ENCODE measurements at places on chromosomes 6 and 20.

DNA sequence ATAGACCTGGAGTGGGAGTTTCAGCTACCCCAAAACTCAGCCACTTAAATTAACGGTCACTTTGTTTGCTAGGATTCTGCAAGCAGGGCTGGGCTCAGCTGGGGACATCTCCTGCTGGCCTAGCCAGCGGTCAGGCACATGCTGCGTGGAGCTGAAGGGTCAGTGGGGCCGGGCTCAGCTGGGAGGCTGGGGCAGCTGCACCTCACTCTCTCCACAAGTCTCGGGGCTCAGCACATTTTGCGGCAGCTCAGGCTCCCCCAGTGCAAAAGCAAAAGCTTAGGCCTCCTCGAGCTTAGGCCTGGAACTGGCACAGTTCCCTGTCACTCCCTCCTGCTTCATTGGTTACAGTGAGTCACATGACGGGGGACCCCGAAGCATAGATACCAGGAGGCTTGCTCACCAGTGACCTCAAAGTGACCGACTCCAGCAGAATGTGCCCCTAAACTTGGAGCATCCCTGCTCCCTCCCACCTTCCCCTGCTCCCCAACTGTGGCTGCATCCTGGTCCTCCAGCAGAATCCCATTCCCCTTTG, 80.6 kb upstream of the CST7 start:
- DNase-seq = no peak

DNA sequence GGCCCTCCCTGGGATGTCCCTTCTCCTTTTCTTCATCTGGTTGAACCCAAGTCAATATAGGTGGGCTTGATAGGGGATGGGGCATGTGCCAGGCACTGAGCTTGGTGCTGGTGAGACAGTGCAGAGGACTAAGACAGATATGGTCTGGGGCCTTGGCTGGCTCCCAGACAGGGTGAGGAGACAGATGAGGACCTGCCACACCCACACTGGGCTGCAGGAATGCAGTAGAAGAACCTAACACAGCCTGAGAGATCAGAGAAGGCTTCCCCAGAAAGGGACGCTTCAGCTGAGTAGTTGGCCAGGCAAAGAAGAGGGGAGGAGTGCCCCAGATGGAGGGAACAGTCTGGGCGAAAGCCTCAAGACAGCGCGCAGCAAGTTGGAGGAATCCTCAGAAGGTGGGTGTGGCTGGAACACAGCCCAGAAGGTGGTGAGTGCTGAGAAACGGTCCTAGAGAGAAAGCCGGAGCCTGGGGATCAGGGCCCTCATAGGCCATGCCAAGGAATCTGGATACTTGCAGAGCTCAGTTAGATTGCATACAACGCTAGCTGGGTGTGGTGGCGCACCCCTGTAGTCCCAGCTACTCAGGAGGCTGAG, 26.4 kb downstream of the CD40 start:
- no peak for DNase-seq

DNA sequence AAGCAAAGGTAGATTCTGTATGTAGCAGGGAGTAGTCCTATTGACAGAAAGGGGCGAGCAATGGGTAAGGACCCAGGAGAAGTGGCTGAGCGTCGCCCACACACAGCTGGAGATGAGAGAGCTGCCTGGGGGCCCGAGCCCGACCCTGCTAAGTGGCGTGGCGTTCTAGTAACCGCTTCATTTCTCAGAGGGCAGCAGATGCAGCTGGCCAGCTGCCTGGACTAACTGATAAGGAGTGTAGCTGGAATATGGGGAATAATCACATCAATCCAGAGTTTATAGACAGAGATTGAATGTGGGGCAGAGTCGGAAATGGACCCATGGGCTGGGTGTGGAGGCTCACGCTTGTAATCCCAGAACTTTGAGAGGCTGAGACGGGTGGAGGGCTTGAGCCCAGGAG, 64.4 kb downstream of the EZR start:
- DNase-seq = no peak

DNA sequence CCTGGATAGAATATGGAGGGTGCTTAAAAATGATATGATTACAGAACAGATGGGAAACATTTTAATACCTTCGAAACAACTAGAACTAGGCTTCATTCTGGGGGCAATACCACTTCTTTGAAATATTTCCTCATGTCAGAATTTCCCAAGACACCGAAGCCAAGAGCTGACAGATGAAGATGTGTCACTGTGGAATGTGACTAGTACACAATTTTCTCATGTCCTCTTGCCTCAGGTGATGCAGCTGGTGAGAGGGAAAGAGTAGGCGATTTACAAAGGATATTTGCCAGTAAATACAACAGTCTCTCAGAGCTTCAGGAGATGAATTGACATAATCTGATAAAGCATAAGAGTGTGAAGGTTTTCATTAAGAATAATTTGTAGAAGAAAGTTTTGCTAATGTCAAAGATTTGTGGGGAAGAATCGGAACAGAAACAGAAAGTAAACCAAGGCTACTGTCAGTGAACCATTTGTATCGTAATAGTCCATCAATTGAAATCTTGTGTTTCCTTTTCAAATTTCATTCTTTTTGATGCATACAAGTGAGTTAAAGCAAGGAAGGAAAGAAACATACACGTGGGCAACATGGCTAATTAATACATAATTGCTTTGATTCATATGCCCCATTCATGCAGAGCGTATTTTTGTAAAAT, 164.7 kb upstream of the CCN2 start:
- no peak for DNase-seq

- DNase-seq = no peak
These were observed 16.4 kb downstream of the GABRR1 start for GRCh38 chr6:89200706-89201215.
